Type B pancreatic cell (in vitro differentiated cells): ENCODE measurements at places on chromosomes 12 and 14.

- H3K4me3 ChIP-seq: peak overlapping the region; percentile 62
- peaks cover 7% of the 10 kb centered on the region for H3K36me3 ChIP-seq
- H3K27ac ChIP-seq: peak overlapping the region; percentile 61
- H3K27me3 ChIP-seq: peaks cover 66% of the 10 kb centered on the region
Observed at GRCh38 chr12:57724936-57725740, 13.4 kb downstream of the AGAP2 start.

GRCh38 chr14:99177886-99178835, 93.8 kb downstream of the BCL11B start:
- H3K4me3 ChIP-seq: peak overlapping the region; percentile 28
- H3K4me1 ChIP-seq: peaks cover 33% of the 10 kb centered on the region

- H3K27ac ChIP-seq: no peak overlapping the region
- peaks cover 5% of the 10 kb centered on the region for H3K36me3 ChIP-seq
- peaks cover 41% of the 10 kb centered on the region for H3K27me3 ChIP-seq
- peaks cover 26% of the 10 kb centered on the region for H3K4me1 ChIP-seq
Observed at GRCh38 chr12:111150360-111150759, 218.5 kb downstream of the PHETA1 start.

GRCh38 chr14:64556526-64556925, 6.8 kb downstream of the PPP1R36 start:
- peaks cover 4% of the 10 kb centered on the region for H3K4me1 ChIP-seq
- no peak for DNase-seq
- no peaks in the 10 kb centered on the region for H3K36me3 ChIP-seq
- no peak overlapping the region for H3K27ac ChIP-seq
- peaks cover 4% of the 10 kb centered on the region for H3K27me3 ChIP-seq

DNA sequence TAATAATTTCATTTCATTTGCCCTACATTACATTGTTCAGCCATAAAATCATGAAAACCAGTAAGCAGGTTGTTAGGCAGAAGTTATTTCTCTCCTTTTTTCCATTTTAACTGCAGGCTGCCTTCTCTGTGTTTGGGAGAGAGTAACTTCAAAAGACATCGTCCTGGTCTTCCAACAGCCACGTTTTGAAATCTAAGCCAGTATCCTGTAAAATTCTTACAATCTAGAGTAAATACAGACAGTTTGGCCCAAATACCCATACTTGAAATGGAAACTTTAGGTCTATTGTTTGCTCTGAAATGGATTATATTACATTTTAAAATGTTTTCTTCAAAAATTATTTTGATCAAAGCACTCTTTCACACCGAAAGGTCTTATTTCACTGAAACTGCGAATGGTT, 66.1 kb upstream of the SLCO1C1 start:
- DNase-seq: no peak
- no peak overlapping the region for H3K27ac ChIP-seq
- H3K4me1 ChIP-seq: no peaks in the 10 kb centered on the region
- no peaks in the 10 kb centered on the region for H3K27me3 ChIP-seq
- H3K36me3 ChIP-seq: peaks cover 9% of the 10 kb centered on the region
- H3K4me3 ChIP-seq: no peak overlapping the region

DNA sequence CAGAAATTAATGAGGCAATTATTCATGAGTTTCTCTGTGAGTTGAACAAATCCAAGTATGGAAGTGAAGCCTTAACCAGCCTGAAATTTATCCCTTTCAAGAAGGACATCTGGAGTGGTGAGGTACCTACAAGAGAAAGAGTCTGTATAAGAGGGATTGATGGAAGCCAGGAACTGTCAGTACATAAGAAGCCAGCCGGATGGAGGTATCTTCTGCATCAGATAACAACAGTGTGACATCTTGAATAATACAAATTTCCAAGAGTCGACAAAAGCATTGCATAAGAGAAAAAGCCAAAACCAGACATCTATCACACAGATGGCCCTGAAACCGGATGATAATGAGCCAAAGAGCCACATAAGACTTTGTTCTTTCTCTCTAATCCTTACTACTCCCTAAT, 781.2 kb downstream of the FLRT2 start:
- H3K27me3 ChIP-seq: no peaks in the 10 kb centered on the region
- no peak overlapping the region for H3K27ac ChIP-seq
- peaks cover 4% of the 10 kb centered on the region for H3K4me1 ChIP-seq
- no peak overlapping the region for H3K4me3 ChIP-seq
- H3K36me3 ChIP-seq: no peaks in the 10 kb centered on the region
- DNase-seq: no peak

GRCh38 chr14:20999591-20999990, 498 bp downstream of the SLC39A2 start:
- no peak for DNase-seq
- peak overlapping the region; percentile 84 for H3K4me3 ChIP-seq
- H3K36me3 ChIP-seq: peaks cover 10% of the 10 kb centered on the region
- H3K4me1 ChIP-seq: peaks cover 17% of the 10 kb centered on the region

GRCh38 chr12:100211698-100212097, 11.1 kb downstream of the ACTR6 start:
- peaks cover 5% of the 10 kb centered on the region for H3K36me3 ChIP-seq
- H3K27me3 ChIP-seq: no peaks in the 10 kb centered on the region
- no peak overlapping the region for H3K27ac ChIP-seq
- no peak overlapping the region for H3K4me3 ChIP-seq
- H3K4me1 ChIP-seq: no peaks in the 10 kb centered on the region
- no peak for DNase-seq

- H3K36me3 ChIP-seq: no peaks in the 10 kb centered on the region
- H3K4me1 ChIP-seq: no peaks in the 10 kb centered on the region
- H3K4me3 ChIP-seq: no peak overlapping the region
- no peak overlapping the region for H3K27ac ChIP-seq
- no peak for DNase-seq
- H3K27me3 ChIP-seq: no peaks in the 10 kb centered on the region
Observed at GRCh38 chr12:70686299-70686698, 49.1 kb upstream of the PTPRB start.

DNA sequence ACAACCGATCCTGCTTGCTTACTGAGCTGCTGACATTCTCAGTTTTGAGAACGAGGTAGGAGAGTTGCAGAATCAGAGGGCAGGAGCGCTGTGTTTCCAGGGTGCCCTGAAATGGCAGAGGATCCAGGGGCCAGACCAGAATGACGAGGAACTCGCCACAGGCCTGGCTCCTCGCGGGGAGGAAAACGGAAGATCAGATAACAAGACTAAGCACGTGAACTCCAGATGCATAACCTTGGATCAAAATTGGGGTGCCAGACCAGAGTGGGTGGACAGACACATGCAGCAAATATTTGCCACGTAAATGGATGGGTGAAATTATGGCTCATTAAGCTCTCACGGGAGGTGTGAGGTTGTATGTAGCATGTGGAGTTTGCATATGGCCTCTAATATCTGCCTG, 46.5 kb downstream of the ELK3 start:
- no peak overlapping the region for H3K27ac ChIP-seq
- no peaks in the 10 kb centered on the region for H3K27me3 ChIP-seq
- no peak for DNase-seq

- H3K36me3 ChIP-seq: no peaks in the 10 kb centered on the region
- peaks cover 84% of the 10 kb centered on the region for H3K27me3 ChIP-seq
- no peak overlapping the region for H3K27ac ChIP-seq
- H3K4me1 ChIP-seq: no peaks in the 10 kb centered on the region
Observed at GRCh38 chr12:4996714-4997113, 47.0 kb upstream of the KCNA5 start.

DNA sequence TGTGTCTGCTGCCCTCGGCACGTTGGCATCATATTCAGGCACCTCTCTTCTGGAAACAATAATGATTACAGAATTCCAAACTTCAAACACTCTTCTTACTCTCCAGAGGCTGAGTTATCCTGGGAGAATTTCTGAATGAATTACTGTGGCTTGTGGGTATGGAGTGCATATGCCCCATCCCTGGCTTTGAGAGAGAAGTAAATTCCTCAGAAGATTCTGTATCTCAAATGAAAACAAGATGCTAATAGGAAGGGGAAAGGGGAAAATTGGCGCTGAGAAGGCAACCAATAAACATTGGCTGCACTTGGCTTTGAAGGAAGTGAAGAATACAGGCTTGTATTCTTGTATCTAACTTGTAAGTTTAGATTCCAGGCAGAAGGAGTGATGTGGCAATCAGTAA, 132.0 kb upstream of the NOVA1 start:
- H3K4me1 ChIP-seq: no peaks in the 10 kb centered on the region
- no peak for DNase-seq
- H3K4me3 ChIP-seq: no peak overlapping the region

DNA sequence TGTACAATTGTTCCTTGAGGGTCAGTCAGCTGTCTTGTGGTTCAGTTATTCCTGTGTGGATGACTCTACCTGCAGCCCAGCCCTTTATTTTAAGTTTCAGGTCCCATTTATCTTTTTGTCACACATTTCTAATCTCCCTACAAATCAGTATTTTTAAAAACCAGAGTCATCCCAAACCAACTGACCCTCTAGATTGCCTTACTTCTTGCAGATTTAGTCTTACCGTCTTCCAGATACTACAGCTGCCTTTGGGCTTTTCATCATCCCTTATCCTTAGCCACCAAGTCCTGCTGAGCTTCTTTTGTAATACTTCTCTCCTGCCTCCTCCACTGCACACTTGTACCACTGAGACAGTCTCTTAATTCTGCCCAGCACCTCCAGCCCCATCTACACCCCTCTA, 54.9 kb downstream of the PRKCH start:
- peaks cover 13% of the 10 kb centered on the region for H3K36me3 ChIP-seq
- no peaks in the 10 kb centered on the region for H3K27me3 ChIP-seq
- H3K27ac ChIP-seq: no peak overlapping the region
- DNase-seq: no peak
- peaks cover 7% of the 10 kb centered on the region for H3K4me1 ChIP-seq

DNA sequence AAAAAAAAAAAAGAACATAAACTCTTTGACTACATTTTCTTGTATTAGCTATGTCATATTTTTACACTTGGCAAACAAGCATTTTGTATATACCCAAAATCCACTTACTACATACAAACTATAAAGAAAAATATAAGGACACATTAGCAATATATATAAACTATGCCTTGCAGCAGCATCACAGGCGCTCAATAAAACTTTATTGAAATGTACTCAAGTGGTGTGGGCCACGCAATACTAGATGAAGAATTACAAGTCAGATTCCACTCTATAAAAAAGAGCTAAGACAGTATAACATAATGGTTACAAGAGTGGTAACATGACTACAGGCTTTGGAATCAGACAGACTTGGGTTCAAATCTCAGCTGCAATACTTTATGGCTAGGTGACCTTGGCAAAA, 3.1 kb upstream of the AP4S1 start:
- peaks cover 21% of the 10 kb centered on the region for H3K36me3 ChIP-seq
- DNase-seq: no peak
- H3K4me1 ChIP-seq: peaks cover 21% of the 10 kb centered on the region
- no peaks in the 10 kb centered on the region for H3K27me3 ChIP-seq
- no peak overlapping the region for H3K27ac ChIP-seq
